WTC11 (cell line): ENCODE measurements at places on chromosomes 11 and 22.

GRCh38 chr22:33519071-33519973 lies 401.0 kb downstream of the LARGE1 start:
- DNase-seq = peak; percentile 30

- no peak for DNase-seq
Observed at GRCh38 chr22:44671742-44672141, 30.3 kb upstream of the PRR5 start.

DNA sequence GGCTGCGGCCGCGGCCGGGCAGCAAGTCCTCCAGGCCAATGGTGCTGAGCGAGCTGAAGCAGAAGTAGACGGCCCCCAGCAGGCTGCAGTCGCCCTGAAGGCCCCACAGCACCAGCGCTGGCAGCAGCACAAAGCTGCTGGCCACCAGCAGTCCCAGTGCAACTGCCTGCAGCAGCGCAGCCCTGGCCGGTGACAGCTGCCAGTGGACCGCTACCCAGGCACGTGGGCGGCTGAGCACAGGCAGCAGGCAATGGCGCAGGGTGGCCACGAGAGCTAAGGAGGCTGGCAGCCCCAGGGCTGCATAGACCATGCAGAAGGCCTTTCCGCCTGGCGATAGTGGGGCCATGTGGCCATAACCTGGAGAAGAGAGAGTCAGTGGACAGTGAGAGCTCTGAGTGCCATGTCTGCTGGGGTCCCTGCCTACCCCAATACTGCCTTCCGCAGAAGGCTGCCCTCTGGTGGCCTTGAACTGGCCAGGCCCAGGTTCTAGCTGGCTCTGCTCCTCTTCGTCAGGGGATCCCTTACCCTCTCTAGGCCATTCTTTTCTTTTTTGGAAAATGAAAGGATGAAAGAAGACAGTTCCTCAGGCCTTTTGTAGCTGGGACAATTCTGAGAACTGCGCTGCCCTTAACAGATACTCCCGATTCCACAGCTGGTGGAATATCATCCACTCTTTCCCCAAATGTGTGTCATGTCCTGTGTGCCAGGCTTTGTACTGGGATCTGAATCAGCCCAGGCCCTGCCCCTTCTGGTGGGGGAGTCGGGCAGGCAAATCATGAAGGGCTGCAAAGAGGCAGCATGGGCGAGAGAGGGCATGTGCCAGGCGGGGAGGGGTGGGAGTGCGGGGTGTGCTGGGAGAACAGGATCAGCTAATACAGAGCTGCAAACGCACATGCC lies 1.8 kb downstream of the KCNK7 start:
- DNase-seq = peak; percentile 80

- DNase-seq = no peak
Observed at GRCh38 chr11:63997801-63998337, 11.6 kb downstream of the OTUB1 start.

- no peak for DNase-seq
Observed at GRCh38 chr22:50317178-50317577, 9.6 kb downstream of the DENND6B start.

DNA sequence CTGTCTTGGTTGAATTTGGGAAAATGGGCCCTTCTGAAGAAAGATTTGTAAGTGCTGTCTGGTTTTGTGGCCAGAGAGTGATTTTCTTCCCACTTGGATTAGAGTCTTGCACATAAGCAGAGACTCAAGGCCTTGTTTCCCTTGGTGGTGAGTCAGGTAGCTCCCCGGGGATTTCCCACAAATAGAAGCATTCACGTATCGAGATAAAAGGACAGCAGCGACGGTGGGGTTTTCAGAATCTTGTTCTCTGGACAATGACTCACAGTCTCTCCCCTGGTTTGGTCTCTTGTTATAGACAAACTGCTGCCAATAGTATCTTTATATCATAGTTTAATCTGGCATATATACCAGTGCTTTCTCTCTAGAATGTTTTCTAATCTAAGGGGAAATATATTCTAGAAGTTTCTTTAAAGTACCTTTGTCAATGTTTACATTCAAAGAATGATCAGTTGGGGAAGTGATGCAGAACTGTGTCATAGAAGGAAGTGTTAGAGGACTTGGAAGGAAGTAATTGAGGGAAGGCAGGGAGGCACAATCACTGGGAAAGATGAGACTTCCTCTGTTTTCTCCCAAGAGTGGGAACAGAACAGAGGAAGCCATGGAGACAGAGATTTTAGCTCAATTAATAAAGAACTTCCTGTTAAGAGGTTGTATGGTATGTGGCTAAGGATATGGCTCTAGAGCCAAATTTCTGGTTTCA lies 18.1 kb downstream of the POLA2 start:
- DNase-seq = no peak

GRCh38 chr11:1510928-1511327 lies 24.3 kb upstream of the MOB2 start:
- DNase-seq = no peak

DNA sequence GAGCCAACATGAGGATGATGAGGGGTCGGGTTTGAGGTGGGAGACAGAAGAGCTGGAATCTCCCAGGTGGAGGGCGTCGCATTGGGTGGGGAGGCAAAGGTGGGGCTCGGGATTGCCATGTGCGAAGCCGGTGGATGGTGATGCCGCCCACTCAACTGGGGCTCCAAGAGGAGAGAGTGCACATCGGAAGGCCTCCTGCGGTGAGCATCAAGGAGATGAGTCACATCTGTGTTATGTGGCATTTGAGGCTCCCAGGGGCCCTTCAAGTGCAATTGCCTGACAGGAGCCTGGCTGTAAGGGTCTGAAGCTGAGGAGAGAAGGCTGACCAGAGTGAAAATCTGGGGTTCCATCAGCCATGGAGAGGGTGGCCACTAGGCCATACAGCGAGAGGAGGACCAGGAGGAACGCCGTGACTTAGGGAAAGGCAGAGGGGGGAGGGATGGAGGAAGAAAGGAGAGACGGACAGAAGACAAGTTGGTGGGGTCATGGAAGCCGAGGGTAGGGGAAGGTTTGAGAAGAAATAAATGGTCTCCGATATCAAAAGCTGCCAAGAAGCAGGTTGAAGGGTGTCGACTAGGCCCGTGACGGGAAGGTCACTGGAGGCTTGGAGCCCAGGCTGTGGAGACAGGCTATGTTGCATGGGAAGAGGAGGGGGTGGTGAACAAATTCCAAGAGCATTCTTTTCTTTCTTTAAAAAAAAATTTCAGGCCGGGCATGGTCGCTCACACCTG lies 21.3 kb downstream of the RASD2 start:
- DNase-seq = peak; percentile 43

GRCh38 chr22:44588348-44588747 lies 90.3 kb upstream of the RTL6 start:
- no peak for DNase-seq

DNA sequence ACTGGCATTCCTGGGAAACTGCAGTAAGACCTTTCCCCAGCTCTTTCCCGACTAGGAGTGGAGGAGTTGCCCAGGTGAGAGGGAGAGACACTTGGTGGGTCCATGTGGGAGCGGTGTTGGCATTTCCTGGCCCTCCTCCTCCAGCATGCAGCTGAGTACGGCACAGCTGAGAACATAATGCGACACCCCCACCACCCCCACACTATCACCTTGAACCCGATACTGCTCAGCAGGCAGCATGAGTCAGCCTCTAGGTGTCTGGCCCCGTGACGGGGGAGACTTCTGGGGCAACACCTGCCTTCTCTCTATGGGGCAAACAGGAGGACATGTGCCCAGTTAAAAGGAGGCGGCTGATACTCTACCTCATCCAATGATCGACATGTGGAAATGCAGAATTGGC lies 64.4 kb downstream of the PKNOX2 start:
- no peak for DNase-seq

DNA sequence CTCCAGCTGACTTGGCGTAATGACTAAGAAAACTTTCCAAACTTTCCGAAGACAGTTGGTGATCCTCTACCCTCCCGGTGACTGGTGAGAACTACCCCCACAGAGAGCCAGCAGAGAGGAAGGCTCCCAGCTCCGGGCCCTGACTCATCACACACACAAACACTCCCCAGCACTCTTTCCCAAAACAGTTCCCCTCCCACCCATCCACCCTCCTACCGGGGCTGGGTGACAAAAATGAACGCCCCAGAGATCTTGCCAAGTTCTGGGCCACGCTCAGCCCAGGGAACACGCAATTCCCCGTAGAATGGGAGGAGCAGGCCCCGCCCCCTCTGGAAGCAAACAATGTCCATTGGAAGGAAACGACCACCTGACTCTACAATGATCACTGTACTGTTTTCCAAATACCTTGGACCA lies 21.3 kb upstream of the JAM3 start:
- DNase-seq = no peak
